Cerebellum (tissue), 4 donors: ENCODE measurements at places on chromosomes 6 and 20. TPM values are rescaled to one million over a fixed set of nuclear protein-coding genes. Genes with fewer than 3 reads are reported as not detected.
A peak's percentile ranks its signal among the peaks of the same experiment; 100 is the strongest.

SPATS1 gene
- total RNA-seq = not detected

APCDD1L gene
- total RNA-seq = not detected

DNA sequence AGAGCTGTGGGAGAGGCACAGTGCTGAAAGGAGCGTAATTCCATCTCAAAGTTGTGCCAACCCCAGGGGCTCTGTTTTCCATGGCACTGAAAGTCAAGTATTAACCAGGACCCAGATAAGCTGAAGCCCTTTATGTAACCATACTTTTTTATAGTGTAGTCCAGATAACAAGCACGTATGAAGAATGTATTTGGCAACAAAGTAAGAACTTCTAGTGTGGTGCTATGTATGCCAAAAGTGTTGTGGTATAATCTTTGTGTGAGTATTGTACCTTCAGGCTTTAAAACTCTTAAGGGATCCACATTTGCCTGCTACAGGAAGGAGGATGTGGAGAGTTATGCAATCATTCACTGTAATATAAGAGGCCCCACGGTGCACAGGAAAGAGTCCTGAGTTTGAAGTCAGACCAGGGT, 129.4 kb downstream of the IBTK start:
- DNase-seq = no peak

GRCh38 chr20:40961176-40961575, 67.4 kb upstream of the TOP1 start:
- no peak for DNase-seq

- peak; percentile 84 for DNase-seq
These were observed 1.1 kb downstream of the NDRG3 start for GRCh38 chr20:36744764-36745191.

DNA sequence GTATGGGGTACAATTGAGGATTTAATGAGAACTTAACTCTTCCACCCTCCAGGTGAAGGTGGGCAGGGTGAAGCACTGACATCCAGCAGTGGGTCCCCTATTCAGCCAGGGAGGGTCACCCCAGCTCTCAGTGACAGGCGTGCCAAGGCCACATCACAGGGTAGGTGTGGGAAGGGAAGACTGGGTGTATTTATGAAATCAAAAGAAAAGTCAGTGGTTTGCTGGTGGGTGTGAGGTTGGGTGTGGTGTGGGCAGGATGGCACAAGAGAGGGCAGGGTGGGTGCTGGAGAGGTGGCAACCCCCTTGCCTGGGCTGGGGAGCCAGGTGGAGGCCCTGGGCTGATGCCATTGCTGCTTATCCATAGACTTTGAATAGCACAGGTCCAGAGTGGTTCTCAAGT, 16.6 kb downstream of the SYNDIG1 start:
- DNase-seq = no peak

- no peak for DNase-seq
These were observed 3.3 kb downstream of the ARHGAP40 start for GRCh38 chr20:38604873-38605303.

DNA sequence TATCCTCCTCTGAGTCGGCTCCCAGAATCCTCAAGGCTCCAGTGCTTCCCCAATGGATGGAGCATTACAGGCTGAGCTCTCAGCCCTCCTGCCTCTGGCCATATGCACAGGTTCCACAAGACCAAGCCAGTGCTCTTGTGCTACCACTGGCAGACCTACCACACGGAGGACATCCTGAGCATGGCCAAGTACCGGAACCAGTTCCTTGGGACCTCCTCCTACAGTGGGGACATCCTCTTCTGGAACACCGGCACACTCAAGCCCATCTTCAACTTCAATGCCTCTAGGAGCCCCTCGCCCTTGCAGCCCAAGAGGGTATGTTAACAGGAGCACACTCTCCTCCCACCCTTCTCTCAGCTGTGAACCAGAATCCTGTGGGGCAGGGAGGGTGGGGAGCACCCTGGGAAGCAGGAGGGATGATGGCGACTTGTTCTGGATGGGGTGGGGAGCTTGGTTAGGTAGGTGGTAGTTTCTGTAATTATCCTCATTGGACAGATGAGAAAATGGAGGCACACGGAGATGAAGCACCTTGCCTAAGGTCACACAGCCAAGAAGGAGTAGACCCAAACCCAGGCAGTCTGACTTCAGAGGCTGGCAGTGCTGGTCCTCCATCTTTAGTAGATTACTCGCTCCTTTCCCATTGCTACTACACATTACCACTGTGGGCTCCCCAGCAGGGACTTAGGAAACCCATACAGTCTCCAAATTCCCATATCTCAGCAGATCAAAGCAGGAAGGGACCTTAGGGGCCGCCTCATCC, 58.6 kb downstream of the EFCAB8 start:
- DNase-seq = no peak
